ENCODE measurements at places on chromosomes 6 and 20.

DNA sequence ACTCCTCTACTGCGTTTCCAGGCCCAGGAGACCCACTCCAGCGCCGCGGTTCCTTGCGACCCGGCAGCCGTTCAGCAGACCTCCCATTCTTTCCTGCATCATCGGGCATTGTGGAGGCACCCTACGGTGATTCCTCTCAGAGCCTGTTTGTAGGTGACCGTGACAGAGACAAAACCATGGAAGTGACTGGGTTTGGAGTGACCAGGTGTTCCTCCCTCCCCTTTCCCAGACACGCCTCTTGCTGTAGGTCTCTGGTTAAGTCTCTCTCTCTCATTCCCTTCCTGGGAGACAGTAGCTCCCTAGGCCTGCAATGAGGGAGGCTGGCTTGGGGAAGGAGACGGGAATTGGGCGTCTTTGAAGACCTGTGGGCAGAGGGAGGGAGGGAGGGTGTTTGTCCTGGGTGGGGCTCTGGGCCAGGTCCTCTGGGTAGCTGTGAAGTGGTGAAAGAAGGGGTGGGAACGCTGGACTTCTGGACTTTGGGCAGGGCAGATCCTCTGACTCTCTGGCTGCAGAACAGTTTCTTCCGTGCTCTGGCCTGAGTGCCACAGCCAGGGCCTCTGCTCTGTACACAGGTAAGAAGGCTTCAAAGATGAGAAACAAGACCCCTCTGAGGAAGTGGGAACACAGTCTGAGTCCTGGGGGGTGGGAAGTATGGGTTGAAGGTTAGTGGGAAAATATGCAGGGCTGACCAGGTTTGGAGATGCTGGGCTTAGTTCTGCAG is 763 bp downstream of the KLC4 start:
- no peak for DNase-seq

GRCh38 chr6:160121981-160122380 is 366 bp downstream of the SLC22A1 start:
- DNase-seq, result no peak

DNA sequence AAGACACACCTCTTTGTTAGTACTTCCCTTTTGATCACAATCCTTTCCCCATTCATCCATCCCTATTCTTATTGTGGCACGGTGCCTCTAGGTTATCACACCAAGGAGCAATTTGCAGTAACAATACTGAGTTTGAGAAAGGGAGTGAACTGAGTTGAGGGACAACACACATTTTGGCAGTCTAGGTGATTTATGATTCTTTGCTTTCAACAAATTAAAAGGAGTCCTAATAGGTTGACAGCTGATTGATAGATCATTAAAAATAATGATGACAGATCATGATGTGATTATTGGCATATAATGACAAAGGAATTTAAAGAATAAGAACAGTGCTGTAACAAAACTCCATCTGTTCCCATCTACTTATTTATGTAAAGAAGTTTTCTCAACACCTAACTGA is 36.7 kb downstream of the IMPG1 start:
- no peak for DNase-seq

DNA sequence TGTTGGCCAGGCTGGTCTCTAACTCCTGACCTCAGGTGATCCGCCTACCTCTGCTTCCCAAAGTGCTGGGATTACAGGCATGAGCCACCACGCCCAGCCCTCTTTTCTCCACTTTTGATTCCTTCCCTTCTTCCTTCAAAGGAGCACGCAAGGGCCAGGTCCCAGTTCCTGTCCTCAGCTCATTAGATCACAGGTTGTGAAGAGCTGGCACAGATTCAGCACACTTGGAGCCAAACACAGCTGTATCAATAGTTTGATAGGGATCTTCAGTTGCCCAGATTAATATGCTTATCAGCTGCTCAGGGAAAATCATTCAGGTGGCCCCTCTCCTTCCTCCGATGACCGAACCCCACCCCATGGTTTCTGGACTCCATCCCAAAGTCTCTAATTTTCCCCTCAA is 14.4 kb upstream of the SLC22A23 start:
- DNase-seq, result no peak

- no peak for DNase-seq
These were observed 5.8 kb downstream of the FLRT3 start for GRCh38 chr20:14331646-14332045.

DNA sequence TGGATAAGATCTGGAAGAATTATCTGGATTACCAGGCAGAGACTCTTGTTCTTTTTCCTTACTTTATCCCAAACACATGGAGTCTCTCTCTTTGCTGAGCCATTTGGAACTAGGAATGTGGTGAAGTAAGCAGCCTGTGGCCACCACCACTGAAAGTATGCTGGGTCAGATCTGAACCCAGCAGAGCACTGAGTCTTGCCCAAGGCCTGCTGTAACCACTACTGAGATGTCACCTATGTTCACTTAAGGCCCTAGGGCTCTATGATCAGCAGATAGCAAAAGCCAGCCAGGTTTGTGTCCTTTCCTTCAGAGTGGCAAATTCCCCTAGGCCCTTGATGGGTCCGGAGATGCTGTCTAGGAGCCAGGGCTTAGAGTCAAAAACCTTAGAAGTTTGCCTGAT is 103.3 kb upstream of the PLN start:
- DNase-seq, result no peak

- no peak for DNase-seq
These were observed 5.4 kb upstream of the MAPK13 start for GRCh38 chr6:36124881-36125280.

DNA sequence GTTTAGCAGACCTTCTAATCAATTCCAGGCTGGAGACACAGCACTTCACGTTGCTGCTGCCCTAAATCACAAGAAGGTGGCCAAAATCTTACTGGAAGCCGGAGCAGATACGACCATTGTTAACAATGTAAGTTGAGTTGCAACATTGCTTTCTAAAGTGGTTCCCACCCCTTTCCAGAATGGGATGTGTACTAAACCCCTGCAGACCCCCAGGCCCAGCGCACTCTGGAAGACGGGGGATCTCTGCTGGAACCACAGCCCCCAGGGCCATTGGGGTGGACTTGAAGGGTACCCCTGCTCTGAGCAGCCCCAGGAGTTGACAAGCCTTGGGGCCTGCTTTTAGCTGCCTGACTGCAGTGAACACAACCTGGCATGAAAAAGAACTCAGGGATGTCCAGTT is 22.0 kb downstream of the LYRM2 start:
- no peak for DNase-seq

DNA sequence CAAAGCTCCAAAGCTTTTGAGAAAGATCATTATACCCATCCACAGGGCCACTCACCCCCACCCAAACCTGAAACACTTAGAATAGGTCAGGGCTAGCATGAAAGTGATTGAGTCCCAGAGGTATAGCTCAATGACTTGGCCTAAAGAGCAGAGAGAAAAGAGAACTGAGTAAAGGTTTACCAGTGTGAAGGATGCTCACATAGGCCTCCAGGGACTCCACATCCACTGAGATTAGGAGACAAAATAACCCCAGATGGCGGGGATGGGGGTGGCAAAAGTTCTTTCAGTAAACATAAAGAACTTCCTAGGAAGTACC is 12.2 kb downstream of the SAYSD1 start:
- DNase-seq, result no peak

- no peak for DNase-seq
These were observed 84.0 kb downstream of the RAMACL start for GRCh38 chr6:166502453-166502852.

DNA sequence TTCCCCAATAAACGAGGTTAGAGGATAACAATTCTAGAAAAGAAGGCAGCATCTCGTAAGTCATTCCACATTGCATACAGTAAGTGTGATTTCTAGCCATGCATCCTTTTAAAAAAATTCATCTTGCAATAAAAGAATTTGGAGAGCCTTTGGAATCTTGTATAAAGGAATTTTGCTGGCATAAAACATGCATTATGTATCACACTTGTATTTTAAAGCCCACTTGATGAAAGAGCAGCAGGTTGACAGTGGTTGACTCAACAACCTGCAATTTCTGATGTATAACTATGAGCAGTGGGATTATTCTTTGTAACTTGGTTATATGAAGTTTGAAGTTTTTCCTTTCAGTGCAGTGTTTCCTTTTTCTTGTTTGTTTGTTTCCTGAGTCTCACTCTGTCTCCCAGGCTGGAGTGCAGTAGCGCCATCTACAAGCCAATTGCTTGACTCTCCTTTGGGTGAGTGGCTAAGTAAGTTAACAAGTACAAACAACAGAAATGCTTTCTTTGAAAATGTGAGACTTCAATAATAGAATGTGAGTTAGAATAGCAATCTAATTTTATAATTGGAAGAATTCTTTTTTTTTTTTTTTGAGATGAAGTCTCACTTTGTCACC is 39.9 kb downstream of the JARID2 start:
- no peak for DNase-seq

DNA sequence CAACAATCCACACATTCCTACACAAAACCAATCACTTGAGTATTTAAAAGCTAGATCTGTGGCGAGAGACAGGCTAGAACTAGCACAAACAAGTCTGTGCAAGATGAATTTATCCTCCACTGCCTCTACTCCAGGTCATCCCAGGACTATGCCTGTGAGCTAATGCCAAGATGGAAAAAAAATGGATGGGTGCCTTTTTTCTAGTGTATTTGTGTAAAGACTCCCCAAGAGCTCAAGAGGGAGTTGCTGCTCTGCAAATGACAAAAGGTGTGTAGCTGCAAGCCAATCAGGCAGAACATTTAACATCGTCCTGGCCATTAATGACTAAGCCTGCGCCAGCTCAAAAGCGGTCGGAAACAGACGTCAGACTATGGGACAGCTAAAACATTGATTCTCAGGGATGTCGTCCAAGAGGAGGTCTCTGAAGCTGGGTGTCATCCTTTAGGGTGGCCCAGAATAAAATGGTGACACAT is 21.9 kb downstream of the ATXN1 start:
- DNase-seq, result no peak

- no peak for DNase-seq
These were observed 556 bp downstream of the PANK2 start for GRCh38 chr20:3889489-3890397.

DNA sequence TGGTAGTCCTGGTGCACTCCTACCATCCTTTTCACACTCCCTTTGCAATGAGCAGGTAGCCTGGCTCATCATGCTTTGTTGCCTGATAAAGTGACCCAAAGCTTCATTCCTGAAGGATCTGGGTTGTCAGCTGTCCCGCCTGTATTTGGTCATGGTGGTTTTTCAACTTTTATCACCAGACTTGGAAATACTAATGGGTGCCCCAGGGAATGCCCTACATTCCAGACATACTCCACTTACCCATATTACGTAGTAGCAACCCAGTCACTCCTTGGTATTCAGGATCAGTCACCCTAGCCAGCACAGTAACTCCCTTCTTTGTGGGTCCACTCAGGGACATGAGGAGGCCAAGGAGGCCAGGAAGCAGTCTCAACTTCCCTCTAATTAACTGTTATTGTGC is 199.2 kb downstream of the MAFB start:
- DNase-seq, result no peak

Measured in NCI-H1417 treated with DMSO at 0.1 percent for 48 hours (cell line).